Stimulated activated CD4-positive, alpha-beta T cell treated with anti-CD3 and anti-CD28 coated beads, TNF-alpha, amount 100 ng/mL, for 1 hour (primary cell): ENCODE measurements at places on chromosomes 16 and 17.
A peak's percentile ranks its signal among the peaks of the same experiment; 100 is the strongest.

- DNase-seq: peak; percentile 44
Measured at GRCh38 chr17:1643293-1643998, 2.1 kb downstream of the SCARF1 start.

GRCh38 chr17:78300962-78301820 lies 58.7 kb downstream of the SOCS3 start:
- DNase-seq: no peak

DNA sequence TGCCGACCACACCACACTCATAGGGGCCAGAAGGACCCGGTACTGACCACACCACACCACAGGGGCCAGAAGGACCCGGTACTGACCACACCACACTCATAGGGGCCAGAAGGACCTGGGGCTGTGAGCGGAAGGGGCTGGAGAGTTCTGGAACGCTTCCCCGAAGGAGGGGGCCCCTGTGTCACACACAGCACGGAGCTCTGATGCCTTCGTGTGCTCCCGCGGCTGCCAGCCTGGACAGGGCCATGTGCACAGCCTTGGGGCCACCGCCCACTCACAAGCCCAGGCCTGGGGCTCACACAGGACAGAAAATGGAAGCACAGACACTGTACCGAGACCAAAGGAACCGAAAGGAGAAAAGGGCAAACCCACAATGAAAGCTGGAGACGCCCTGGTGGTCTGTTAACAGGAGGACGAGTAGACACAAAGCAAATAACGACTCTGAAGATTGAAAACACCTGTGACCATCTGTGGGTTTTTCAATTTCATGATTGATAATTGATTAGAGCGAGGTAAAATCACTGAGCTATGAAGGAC lies 106.5 kb upstream of the METRNL start:
- no peak for DNase-seq

- no peak for DNase-seq
Measured at GRCh38 chr16:22164482-22164881, 2.2 kb downstream of the SDR42E2 start.

GRCh38 chr17:41284043-41284442 lies 8.5 kb downstream of the KRTAP9-7 start:
- DNase-seq: no peak

DNA sequence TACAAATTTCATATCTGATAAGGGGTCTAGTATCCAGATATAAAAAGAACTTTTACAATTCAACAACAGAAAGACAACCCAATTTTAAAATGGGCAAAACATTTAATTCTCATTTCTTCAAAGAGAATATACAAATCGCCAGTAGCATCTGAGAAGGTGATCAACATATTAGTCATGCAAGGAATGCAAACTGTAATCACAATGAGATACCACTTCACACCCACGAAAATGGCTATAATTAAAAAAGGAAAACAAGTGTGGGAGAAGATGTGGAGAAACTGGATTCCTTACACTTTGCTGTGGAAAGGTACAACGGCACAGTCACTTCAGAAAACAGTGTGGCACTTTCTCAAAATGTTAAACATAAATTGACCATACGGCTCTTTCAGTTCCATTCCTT lies 168.2 kb downstream of the VPS53 start:
- no peak for DNase-seq

DNA sequence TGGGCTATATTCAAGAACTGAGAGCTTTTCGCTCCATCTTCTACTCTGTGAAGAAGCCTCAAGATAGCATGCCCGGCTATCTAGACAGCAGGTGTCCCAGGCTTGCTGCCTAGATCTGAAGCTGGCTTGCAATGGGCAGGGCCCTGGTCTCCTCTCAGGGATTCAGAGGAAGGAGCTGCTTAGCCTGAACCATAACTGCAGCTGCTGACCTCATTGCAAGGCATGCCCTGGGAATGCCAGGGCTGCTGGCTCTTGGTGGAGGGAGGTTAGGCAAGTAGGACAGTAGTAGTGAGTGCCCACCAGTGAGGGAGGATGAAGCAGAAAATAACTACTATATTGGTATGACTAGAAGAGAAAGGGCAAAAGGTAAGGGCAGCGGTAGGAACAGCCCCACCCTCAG lies 21.3 kb upstream of the SLC35B1 start:
- no peak for DNase-seq

- DNase-seq: no peak
Measured at GRCh38 chr16:270381-271255, 5.1 kb downstream of the RGS11 start.

GRCh38 chr17:18993905-18994526 lies 10.5 kb downstream of the FAM83G start:
- no peak for DNase-seq

DNA sequence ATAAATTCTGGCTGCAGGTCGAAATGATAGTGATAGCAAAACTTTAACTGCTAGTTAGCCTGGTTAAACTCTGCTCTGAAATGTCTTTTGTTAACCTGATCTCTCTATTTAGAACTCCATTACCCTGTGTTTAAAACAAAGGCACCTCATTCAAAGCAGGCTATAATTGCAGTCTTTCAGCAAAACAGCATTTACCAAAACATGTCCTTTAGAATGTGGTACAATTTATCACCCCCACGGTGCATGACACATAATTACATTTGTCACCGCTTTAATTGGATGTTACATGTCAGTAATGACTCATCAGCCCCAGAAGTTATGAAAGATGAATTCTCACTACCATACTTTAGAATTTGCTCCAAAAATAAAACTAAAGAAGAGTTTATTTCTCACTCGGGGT lies 295.4 kb downstream of the TOX3 start:
- DNase-seq: no peak

- no peak for DNase-seq
Measured at GRCh38 chr17:70865993-70866804, 696.9 kb downstream of the KCNJ2 start.

DNA sequence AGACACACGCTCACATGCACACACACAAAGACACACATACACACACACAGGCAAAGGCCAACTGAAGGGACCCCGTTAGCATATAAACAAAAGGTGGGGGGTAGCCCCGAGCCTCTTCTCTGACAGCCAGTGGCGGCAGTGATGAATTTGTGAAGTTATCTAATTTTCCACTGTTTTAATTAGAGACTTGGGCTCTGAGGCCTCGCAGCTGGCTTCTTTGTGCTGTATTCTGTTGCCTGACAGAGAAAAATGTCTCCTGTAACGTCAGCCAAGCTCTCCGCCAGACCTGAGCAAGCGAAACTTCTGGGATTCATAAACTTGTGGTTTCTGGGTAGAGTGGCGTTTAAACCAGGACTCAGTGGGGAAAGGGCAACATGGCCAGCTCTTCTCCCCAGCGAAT lies 113.9 kb upstream of the FOXF1 start:
- DNase-seq: no peak

GRCh38 chr17:42243493-42243982 lies 32.7 kb downstream of the STAT5B start:
- DNase-seq: no peak

GRCh38 chr16:85950136-85950918 lies 51.4 kb downstream of the IRF8 start:
- no peak for DNase-seq

DNA sequence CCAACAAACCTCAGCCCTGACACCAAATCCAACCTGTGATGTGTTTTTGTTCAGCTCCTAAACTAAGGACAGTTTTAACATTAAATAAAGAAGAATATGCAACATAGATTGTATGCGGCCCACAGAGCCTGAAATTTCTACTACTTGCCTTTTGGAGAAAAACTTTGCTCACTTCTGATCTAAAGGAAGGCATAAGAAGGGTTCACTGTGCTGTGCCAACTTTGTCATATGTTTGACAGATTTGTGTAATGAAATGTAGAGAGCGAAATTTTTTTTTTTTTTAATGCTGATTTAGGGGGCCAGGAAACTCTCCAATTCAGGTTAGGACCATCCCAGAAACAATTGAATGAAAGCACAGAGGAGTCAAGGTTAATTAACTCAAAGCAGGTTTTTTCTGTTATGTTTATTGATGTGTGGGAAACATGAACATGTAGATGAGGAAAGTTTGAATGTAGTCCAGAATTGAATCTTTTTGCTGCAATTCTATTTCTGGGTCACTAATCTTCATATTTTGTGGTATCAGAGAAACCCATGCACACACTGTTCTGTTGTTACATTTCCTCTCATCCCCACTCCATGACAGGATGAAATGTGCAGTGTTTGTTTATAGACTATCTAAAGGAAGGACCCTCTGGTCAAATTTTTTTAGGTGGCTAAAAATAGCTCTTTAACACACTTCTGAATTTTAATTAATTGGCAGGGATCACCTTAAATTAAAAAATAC lies 71.5 kb downstream of the TAOK1 start:
- DNase-seq: no peak

DNA sequence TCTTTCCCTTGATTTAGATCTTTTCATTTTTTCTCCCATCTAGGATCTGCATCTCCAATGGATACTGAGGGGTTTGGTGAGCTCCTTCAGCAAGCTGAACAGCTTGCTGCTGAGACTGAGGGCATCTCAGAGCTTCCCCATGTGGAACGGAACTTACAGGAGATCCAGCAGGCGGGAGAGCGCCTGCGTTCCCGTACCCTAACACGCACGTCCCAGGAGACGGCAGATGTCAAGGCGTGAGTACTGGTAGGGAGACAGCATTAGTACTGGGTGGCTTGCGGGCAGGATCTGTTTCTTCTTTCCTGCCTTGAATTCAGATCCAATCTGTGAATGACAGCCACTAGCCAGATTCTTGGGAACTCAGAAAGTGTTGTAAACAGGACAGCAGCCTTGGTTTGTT lies 18.3 kb downstream of the NUP93 start:
- no peak for DNase-seq

DNA sequence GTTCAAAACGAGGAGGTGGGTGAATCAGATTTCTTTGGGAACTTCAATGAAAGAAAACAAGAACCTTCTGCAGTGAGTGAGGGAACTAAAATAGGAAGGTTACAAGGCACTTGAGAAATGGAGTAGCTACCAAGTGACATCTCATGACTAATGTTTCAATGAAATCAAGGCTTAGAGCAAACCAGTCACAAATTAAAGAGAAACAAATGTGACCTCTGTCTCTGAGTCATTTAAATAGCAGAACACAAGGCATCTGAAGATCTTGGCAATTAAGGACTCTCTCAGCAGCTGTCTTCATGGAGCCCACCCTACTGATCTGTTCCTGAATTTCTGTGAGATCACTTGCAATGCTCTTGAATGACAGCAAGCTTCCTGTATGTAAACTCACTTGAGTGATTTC lies 109.5 kb downstream of the CDH11 start:
- no peak for DNase-seq

GRCh38 chr17:28131599-28131998 lies 89.1 kb downstream of the NLK start:
- DNase-seq: no peak

DNA sequence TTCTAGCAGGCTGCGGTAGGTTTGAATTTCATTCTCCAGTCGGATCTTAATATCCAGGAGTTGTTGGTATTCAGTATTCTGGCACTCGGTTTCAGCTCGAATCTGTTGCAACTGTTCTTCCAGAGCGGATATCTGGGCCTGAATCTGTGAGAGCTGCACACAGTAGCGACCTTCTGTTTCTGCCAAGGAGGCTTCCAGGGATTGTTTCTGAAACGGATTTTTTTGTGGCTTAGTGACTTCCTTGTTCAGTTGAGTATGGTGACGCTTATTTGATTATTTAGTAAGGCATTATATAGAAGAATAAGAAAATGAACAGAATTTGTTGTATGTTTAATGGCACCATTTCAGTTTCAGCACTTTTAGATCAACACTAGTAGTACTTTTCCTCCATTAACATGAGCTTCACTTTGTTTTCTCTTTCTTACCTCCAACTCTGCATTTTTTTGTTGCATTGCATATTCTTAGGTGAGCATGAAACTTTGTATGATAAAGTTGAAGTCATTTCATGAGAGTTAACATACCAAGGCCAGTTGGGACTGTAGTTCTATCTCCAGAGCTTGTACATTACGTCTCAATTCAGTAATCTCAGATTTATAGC lies 2.8 kb downstream of the KRT10 start:
- no peak for DNase-seq

DNA sequence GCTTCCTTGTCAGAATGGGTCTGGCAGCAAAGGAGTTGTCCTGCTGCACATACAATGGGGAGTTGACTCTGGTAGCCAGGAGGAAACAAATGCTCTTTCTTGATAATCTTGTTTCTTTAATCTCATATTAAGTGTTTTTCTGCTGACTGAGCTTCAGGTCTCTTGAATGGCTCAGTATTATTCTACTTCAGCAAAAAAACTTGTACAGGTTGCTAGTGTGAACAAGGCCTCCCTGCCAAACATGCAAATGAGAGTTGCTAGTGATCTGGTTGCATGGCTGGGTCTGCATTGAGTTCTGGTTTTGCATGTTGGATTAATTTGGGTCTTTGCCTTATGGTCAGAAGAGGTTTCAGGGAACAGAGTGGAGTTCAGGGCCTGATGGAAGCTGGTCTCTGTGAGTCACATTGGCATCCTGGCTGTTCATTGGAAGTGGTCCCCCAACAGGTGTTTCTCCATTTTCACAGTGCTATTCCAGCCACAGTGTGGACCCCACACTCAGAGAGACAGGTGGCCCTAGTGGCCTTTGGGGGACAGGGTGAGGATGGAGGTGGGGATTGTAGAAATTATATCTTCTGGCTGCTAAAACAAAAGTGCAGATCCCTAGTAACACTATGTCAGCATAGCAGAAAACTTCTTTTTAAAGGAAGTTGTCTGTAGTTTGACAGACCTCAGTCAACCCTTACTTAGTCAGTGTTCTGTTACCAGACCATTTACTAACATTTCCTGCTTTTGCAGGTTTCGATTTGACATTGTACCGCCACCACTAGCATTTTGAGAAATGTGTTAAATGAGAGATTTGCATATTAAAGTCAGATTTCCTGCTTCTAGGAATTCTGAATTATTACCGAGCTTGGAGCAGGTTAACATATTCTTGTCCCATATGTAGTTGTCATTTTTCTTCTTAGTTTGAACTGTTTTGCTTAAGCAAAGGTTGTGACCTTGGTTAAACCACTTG lies 47.1 kb downstream of the EPN2 start:
- DNase-seq: no peak

- DNase-seq: no peak
Measured at GRCh38 chr17:48554412-48555257, 9.7 kb upstream of the HOXB2 start.

DNA sequence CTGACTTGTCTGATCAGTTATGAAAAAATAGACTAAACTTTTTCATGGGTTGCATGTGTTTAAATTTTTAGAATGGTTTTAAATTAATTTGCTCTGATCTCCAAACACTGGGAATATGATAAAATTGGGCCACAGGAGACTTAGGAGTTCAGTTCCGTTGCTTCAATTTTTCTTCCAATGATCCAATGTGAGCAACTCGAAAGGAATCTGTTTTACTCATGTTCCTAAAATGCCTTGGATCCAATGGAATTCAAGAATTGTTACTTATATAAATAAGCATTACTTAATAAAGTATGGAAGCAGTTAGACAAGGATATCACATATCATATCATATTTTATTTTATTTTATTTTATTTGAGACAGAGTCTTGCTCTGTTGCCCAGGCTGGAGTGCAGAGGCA lies 56.0 kb upstream of the NACA2 start:
- no peak for DNase-seq

DNA sequence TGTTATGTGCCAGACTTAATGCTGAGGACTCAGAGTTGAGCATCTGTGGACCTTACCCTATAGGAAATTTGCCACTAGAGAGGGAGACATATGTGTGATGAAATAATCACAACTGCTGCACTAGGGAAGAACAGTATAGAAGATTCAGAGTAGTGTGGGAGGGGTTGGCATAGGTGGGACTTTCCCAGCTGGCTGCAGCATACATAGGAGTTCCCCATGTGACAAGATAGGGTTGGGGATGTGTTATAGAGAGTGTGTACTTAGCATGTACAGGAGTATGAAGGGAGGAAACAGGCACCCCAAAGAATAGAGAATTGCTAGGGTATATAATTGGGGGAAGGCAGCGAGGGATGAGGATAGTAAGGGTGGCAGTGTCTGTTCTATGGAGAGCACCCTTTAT lies 2.9 kb downstream of the NUP93 start:
- DNase-seq: no peak

GRCh38 chr17:18217412-18218015 lies 7.9 kb upstream of the LLGL1 start:
- peak; percentile 45 for DNase-seq
